ENCODE measurements at places on chromosomes 6 and 20.

DNA sequence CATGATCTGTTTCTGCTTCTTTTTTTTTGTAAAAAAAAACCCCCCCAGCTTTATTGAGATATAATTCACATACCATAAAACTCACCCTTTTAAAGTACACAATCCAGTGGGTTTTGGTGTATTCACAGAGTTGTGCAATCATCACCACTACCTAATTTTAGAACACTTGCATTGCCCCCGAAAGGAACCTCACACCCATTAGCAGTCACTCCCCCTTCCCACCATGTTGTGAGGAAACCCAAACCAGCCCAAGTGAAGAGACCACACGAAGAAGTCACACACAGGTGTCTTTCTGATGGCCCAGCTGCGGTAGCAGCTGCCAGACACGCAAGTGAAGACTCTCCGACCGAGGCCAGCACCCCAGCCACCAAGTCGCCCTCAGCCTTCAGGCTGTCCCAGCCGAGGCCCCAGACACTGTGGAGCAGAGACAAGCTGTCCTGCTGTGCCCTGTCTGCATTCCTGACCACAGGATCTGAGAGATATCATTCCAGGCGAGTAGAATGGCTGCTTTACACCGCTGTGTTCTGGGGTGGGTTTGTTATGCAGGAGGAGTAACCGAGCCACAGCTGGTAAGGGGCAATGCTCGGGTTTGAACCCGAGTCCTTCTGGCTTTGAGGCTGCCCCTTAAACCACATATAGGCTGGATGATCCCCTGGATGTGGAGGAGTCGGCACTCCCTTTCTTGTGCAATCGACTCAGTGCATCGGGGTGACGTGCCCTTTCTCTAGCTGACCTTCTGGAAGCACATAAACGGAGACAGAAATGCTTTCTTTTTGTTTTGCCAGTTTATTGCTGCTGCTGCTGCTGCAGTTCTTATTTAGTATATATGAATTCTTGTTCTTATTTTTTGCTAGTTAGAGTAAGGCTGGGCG, 59.1 kb upstream of the PTPN1 start:
- DNase-seq = no peak

- DNase-seq = no peak
These were observed 5.6 kb downstream of the TNFAIP3 start for GRCh38 chr6:137872581-137873115.

DNA sequence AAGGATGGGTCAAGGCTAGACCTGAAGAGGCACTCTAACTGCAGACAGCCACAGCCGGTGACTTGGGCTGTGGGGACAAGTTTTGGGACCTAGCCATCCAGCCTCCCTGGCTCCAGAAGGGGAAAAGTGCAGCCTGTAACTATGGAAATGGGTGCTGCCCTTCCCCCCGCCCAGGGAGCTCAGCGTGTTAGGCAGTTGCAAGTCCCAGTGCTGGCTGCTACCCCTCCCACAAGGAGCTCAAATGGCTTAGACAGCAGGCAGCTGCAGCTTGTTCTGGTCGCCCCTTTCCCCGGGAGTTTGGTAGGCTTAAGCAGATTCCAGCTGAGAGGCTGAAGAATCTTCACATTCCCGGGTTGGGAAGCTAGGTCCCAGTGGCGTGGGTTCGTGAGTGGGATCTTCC, 162.6 kb downstream of the FAM83B start:
- no peak for DNase-seq

DNA sequence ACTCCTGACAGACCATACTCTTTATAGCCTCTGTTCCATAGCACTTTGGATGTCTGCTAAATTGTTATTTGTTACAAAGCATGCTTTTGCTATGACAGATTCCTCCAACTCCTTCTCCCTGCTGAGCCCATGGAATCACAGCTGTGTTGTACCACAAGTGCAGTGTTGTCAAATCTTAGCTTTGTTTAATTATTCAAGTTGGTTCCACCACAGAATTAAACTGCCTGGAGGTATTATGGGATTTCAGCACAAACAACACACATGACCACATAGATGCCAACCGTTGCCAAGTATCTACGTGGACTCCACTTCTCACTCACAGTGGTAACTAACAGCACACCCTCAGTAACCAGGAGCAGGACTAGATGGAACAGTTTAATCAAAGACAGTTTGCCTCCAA, 32.7 kb upstream of the MARCKS start:
- no peak for DNase-seq

- no peak for DNase-seq
These were observed 116.9 kb downstream of the SLX4IP start for GRCh38 chr20:10551732-10552724.

DNA sequence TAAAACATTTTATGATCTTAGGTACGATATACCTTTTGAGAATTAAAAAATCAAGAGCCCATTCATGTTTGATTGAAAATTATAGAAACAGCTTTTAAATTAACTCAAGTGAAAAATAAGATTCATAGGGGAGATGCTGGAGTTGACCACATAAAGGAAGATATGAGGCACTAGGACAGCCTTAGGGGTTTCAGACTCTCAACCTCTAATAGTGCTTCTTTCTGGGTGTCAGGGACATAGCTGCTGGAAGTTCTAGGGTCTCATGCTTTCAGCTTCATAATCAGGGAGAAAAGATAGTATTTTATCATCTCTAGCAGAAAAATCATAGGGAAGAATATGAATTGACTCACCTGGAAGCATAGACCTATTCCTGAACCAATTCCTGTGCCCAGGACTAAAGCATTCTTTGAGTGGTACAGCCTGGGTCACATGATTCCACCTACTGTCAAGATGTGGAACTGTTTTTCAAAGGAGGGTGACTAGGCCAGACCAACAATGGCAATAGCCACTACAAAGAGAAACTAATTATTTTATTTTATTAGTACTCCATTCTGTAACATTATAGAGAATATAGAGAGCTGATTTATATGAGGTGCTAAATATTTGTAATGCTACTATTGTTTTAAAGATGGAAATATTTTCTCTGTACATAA, 27.8 kb upstream of the CENPW start:
- DNase-seq = no peak

DNA sequence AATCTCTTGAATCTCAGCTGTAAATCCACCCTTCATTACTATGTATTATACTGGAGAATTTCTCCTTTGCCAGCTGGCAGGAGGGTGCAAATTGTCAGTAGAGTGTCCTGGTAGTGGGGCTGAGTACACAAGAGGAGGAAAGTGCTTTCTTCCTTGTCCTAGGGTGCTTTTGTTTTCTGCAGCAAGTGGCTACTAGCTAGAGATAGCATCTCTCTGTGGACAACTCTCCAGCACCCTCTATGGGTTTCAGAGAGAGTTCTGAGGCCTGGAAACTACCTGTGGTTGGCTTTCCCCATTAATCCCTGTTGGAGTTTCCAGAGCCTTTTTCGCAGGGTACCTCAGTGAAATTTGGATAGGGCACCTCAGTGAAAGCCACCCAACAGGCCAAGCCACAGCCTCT, 422.5 kb upstream of the RGS17 start:
- no peak for DNase-seq

GRCh38 chr20:14561741-14562221, 224.4 kb upstream of the FLRT3 start:
- DNase-seq = no peak

GRCh38 chr6:121216928-121217327, 117.4 kb downstream of the TBC1D32 start:
- no peak for DNase-seq

DNA sequence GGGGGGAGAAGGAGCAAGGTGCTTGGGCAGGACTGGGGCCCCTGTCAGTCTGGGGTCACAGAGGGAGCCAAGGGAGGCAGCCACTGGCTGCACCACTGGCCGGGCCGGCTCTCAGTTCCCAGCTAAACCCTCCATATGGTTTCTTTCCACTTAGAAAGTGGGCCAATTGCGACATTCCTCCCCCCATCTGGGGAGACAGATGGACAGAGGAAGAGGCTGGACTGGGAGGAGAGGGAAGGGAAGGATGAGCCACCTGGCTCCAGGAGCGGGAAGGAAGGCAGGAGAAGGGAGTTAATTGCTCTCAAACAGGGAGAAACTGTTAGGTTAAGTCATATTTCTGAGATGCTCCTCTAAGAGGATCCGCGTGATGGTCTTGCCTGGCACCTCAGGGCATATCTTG, 82.2 kb downstream of the GRM4 start:
- DNase-seq = no peak

DNA sequence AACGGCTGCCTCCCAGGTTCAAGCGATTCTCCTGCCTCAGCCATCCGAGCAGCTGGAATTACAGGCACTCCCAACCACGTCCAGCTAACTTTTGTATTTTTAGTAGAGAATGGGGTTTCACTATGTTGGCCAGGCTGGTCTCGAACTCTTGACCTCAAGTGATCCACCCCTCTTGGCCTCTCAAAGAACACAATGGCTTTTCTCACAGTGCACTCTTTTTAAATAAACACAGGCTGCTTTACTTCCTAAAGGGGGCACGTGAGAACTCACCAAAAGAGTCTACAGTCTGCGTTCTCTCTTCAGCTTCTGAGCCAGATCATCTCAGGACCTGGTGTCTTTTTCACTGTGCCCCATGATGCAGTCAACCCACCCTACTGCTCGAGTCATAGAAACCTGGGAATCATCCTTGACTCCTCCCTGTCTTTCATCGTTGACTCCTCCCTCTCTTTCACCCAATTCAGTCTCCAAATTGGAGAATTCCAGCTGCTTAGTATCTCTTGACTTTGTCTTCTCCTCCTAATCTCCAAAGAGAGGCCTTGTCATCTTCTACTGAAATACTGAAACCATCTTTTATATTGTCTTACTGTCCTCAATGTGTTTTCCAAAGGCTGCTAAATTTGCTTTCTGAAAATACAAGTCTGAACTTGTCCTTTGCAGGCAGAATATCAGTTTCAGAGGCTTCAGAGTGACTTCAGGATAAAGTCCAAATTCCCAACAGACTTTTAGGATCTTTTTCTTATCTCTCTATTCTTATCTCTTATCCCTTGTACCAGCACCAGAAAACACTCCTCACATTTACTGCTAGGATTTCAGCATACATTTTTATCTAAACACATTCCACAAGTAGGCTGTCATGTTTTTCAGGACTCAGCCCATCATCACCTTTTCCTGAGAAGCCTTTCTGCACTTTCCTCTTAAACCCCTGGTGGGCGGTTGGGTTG, 323.4 kb downstream of the SYNE1 start:
- DNase-seq = no peak

GRCh38 chr20:58142843-58143185, 85.6 kb downstream of the ANKRD60 start:
- no peak for DNase-seq

- no peak for DNase-seq
These were observed 228.3 kb downstream of the NRN1 start for GRCh38 chr6:5778317-5778857.

DNA sequence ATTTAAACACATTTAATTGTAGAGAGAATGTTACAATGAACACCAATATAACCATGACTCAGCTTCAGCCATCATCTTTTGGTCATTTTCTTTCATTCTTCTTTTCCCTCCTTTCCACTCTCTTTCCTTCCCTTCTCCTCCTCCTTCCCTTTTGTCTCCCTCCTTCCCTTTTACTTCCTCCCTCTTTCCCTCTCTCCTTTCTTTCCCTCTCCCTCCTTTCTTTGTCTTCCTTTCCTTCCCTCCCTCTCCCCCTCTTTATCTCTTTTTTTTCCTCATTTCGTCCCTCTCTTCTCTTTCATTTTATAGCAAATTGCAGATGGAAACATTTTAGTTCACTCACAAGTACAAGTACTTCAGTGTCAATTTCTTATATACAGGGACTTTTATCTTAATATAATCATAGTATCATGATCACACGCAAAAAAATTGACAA, 1.8 kb downstream of the ZKSCAN3 start:
- DNase-seq = no peak

GRCh38 chr6:148027201-148027600, 315.4 kb upstream of the SASH1 start:
- no peak for DNase-seq

- no peak for DNase-seq
These were observed 72.6 kb upstream of the THBS2 start for GRCh38 chr6:169326067-169326799.

DNA sequence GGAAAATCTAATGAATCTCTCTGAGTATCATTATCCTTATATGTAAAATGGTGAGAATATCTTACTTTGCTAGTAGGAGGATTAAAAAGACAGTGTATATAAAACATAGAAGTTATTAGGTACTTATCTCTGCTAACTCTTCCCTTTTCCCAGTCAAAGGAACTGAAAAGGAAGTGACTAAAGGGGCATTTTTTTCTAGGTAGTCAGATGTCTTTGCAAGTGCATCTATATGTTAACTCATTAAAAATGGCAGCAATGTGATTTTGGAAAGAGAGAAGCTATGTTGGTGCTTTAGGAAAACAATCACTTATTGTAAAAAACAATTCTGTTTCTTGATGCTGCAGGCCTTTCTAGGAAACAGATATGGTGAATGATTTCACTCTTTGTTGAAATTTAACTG, 180.9 kb downstream of the SAMD5 start:
- DNase-seq = no peak

GRCh38 chr20:52972965-52973819, 1.0 kb downstream of the TSHZ2 start:
- peak; percentile 24 for DNase-seq

DNA sequence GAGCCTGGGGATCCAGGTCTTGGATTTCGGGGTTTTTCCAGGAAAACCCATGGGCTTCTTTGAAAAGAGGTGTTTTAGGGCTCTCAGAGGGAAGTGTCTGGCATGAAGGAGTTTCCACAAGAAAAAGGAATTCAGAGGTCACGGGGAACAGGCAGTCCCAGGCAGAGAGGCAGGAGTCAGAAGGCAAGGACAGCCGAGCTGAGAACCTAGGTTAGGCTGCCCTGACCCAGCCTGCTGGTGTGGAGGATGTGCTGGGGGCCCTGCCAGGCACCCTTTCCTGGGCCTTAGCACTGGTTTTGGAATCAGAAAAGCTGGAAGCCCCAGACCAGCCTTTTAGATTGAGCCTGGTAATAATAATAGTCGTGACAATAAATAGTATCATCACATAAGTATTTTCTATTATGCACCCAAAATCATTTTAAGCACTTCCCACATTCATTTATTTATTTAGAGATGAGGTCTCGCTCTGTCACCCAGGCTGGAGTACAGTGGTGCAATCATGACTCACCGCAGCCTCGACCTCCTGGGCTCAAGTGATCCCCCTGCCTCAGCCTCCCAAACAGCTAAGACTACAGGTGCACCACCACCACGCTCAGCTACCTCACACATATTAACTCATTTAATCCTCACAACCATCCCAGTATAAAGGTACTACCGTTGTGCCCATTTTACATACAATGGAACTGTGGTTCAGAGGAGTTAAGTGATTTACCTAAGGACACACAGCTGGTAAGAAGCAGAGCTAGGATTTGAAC, 19.9 kb downstream of the TGM2 start:
- no peak for DNase-seq

DNA sequence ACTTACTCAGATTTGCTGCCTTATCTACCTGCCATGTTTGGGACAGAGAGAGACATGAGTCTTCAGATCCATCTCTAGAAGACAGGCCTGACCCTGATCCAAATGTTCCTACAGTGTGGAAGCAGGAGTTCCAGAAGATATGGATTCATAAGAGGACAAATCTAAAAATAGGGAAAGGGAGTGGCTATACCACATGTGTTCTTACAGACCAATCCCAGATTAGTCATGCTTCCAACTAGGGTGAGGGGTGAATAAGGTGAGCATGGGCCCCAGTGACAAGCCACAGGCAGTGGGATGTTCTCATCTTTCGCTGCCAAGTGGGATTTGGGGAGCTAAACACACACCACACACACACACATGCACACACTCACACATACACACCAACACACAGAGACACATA, 670.7 kb upstream of the CITED2 start:
- no peak for DNase-seq

- DNase-seq = no peak
These were observed 15.8 kb upstream of the MAP7 start for GRCh38 chr6:136566007-136566487.

GRCh38 chr6:88165087-88165843, 882 bp downstream of the CNR1 start:
- DNase-seq = no peak

GRCh38 chr6:15776458-15776980, 113.7 kb upstream of the DTNBP1 start:
- no peak for DNase-seq

All from activated CD4-positive, alpha-beta T cell treated with anti-CD3 and anti-CD28 coated beads for 4 hours (primary cell).